Colonic mucosa (tissue), 4 donors: ENCODE measurements at places on chromosomes 3 and 15.

DNA sequence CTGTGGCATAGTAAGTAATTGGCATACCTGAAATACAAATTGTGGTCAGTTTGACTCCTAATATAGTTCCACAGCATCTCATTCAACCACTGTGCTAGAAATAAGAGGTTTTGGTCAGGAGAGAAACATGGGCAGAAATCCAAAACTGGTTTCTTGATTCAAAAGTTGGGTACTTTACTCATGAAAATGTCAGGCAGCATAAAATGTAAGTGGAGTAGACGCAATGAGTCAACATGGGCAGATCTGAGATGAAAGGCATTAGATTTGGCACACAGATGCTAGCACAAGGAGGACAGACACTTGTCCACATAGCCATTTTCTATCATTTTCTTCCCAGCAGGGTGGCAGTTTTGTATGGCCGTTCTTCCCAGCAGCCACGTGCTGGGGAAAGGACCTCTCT, 255.8 kb upstream of the CDIN1 start:
- no peak for DNase-seq

GRCh38 chr3:69020424-69020823, 6.9 kb upstream of the EOGT start:
- DNase-seq = no peak

GRCh38 chr15:32951736-32952464, 234.1 kb downstream of the GREM1 start:
- no peak for DNase-seq

DNA sequence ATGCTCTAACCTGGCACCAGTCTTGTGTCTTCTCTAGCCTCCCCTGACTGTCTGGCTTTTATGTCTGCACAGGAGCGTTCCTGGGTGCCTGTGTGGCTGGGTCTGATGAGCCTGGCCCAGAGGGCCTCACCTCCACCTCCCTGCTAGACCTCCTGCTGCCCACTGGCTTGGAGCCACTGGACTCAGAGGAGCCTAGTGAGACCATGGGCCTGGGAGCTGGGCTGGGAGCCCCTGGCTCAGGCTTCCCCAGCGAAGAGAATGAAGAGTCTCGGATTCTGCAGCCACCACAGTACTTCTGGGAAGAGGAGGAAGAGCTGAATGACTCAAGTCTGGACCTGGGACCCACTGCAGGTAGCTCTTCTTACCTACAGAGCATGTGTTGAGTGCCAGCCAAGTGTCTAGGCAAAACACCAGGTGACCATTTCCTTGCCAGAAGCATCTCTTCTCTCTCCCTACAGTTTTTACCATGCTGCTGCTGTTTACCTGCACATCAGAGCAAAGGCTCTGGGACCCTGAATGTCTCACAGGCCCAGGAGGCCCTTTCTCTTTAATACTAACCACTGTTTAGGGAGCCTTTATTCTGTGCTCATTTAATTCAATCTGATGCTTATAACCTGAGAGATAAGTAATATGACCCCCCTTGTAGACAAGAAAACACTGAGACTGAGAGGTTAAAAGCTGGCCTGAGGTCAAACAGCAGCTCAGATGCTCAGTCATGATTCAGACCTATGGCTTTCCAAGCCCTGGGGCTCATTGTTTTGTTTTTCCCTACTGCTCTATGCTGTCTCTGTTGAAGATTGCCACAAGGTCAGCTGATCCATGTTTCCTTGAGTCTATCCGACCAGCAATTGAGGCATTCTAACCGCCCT, 10.4 kb downstream of the PODXL2 start:
- DNase-seq = no peak

DNA sequence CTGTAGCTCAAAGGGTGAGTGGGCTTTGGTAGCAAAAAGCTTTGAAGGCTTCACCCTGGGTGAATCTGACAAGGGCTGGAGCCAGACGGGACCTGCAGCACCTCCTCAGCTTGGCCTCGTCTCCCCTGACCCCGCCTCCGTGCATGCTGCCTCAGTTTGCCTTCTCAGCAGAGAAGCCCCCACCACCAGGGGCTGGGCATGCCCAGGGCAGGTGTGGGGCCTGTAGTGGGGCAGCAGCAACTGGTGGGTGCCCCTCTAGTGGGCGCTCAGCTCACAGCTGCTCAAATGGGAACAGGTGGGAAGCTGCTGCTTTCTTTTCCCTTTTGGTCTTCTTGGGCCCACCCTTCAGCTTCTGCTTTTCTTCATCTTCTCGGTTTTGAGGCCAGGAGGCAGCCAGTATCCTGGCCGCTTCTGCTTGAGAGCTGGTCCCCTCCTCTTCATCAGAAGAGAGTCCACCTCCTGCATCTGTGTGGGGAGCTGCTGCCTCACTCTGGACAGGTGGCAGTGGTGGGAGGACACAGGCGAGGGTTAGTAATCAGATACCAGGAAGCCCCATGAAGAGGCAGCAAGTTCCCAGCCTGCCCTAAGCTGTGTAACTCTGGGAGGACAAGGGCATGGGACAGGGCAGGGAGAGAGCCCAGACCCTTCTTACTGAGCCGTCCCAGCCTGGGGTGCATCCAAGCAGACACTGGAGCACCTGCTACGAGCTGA, 21.0 kb downstream of the TMEM43 start:
- peak; percentile 13 for DNase-seq

- no peak for DNase-seq
Measured at GRCh38 chr15:59953392-59953883, 50.7 kb upstream of the FOXB1 start.

DNA sequence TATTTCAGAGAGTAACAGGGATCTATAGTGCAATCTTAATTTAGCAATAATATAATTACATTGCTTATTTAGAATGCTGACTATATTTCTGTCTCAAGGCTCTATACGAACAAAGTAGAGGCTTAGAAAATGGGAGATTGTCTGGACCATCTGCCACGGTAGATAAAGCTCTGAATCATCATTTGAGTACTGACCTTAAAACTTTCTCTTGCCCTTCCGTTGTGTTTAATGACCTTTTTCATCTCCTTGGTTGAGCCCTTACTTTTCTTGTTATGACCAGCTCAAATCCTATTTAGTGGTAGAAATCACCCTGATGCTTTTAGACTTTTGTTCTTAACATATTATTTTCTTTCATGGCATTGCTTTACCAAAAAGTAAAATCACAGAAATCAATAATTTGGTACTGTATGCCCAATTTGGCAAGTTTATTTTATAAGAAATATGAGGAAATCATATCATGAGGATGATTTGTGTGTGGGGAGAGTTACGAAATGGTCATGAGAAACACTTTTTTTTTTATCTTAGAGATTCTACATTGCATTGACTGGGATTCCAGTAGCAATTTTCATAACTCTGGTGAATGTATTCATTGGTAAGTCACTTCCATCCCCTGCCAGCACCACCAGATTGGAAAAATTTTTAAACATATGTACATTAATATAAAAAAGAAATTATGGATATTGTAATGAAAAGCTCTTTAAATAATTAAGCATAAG, 11.0 kb downstream of the NDUFB5 start:
- no peak for DNase-seq

DNA sequence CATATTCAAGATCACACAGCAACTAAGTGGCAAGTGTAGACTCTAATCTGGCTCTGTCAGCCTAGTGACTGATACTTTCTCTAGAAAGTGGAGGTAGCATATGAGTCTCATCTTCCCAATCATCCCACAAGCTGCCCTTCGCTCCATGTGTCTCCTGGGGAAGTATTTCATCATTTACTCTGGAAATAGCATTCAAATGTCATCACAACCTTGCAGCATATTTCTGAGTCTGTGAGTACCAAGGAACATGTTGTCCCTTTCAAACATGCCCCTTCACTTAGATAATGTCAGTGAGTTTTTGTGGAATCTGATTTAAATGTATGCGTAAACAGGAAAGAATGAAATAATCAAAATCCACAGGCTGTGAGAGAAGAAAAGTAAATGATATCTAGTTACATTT, 322.9 kb downstream of the SLC9A9 start:
- DNase-seq = no peak

- DNase-seq = no peak
Measured at GRCh38 chr15:55234800-55235104, 38.0 kb upstream of the RSL24D1 start.

DNA sequence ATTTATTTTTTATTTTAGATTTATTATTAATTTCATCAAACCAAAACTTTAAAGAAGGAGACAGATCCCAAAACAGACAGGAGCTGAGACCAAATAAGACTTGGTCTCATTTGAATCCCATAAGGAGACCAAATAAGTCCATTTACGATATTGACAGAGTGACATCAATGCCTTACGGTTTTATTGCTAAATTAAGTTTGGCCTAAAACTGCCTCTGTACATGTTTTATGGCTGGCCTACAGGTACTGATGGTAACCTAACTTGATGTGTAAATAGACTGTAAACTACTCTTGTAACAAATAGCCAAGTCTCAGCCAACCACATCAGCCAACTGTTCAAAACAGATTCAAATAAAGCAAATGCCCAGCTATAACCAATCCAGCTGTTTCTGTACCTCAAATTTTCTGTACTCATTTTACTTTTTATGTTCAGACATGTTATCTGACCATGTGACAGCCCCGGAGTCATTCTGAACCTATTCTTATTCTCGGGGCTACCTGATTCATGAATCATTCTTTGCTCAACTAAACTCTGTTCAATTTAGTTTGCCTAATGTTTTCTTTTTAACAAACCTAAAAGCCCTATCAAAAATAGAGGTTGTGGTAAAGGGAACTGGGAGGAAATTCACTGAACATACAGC, 89.4 kb upstream of the CDAN1 start:
- DNase-seq = peak; percentile 19

DNA sequence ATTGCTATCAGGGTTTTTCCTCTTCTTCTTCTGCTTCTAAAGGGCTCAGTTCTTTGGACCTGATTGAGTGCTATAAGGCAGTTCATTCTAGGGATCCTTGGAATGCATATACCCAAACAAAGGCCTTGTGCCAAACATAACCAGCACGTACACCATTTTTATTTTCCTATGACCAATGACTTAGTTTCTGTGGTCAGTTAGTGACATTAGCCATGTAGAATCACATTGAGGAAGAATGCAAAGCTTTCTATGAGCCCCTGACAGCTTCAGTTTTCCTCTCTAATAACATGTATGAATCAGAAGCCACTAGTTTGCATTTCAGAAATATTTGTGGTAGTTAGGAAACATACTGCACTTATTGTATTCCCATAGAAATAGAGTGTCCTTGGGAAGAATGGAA, 240.0 kb downstream of the THRB start:
- no peak for DNase-seq

DNA sequence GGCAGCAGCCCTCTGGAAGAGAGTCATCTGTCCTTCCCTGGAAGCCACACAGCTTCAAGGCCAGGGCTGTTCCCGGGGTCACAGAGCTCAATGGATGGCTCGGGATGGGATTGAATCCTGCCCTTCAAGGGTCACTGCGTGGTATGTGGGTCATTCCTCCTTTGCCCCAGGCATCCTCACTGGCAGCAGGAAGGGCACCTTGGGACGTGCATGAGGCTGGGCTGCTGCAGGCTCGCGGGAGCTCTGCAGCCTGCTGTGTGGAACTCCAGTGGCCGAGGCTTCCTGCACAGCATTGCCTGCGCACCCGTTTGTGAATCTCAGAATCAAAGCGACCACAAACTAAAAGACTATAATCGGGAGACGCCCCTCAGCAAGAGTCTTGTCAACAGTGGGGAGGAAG, 60.7 kb downstream of the PCSK6 start:
- no peak for DNase-seq

DNA sequence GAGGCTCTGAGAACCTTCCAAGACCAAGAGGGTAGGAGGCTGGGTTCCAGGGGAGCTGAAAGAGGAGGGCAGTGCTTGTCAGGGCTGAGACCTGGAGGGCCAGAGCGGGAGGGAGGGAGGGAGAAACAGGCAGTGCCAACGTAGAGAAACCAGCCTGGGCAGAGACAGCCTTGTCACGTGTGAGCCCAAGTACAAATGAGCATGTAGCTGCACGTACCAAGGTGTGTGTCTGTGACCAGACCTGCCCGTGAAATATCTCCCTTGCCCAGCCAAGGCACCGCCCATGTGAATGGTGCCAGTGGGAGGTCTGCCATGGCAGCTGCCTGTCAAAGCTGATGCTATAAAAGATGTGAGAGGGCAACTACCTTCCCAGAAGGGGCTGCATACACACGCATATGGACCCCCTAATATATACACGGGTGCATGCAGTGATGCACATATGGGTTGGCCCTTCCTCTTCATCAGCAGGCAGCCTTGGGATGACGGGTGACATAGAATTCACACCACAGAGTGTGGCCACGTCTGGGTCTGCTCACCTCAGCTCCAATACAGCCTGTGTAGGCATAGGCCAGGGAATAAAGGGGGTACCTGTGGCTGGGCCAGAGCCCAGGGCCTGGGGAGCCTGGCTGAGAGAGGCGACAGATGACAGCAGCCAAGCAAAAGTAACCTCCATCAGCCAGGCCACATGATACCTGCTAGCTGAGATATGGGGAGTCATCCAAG, 7.8 kb upstream of the CTDSPL start:
- peak; percentile 62 for DNase-seq

DNA sequence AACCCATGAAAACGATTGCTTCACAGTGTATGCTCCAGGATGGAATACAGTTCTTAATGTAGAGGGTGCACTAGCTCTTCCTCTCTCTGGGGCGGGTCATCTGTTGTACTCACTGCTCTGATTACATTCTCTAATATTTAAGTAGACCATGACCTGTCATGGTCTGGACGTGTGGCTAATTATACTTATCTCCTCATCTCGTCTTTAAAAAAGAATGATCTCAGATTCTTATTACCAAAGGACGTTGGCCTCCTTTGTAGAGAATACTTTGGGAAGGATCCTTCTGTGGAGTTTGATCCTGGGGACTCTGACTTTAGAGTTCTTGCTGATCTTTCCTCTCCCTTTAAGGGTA, 48.4 kb upstream of the TRAK1 start:
- no peak for DNase-seq

GRCh38 chr15:39543651-39544050, 37.2 kb upstream of the THBS1 start:
- no peak for DNase-seq

GRCh38 chr3:157089455-157090221, 70.3 kb downstream of the CCNL1 start:
- peak; percentile 78 for DNase-seq
